ENCODE measurements at places on chromosomes 2 and 18.
A peak's percentile ranks its signal among the peaks of the same experiment; 100 is the strongest.

- DNase-seq: no peak
Measured at GRCh38 chr2:110126086-110126773, 10.6 kb upstream of the MALL start.

- no peak for DNase-seq
Measured at GRCh38 chr18:43279015-43279744, 1.9 kb upstream of the SYT4 start.

- DNase-seq: peak; percentile 52
Measured at GRCh38 chr2:203869223-203870042, 1.9 kb downstream of the CTLA4 start.

DNA sequence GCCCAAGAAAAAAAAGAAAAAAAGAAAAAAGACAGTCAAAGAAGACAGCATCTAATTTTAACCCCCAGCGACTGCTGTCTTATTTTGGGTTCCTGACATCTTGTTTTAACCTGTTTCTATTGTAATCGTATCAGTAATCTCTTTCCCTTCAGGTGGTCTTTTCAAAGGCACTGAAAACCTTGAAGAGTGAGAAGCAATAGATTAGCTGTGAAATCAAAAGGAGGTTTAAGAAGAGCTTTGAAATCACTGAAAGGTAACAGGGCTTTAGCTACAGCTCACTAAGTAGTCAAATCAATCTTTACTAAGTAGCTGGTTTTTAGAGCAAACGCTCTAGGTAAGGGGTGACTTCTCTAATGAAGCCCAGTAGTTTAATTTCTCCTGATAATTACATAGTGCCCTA is 5.4 kb upstream of the TANC1 start:
- DNase-seq: no peak

DNA sequence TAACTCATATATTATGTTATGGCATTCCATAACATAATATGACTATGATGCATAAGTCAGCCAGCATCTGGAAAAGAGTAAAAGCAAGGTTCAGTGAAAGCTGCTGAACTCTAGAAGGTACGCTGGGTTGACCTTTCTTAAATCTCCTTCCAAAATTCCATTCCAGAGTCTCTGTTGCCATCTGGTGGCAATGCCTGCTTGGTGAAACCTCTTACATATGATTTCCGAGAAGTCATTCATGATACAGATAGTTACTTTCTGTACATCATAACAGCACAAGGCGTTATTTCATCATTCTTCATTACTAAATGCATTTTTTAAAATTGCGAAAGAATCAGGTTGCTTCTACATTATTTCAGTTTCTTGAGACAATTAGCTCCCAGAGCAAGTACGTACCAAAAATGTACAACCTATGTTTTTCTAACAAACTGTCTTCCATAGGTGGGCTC is 7.0 kb upstream of the EPG5 start:
- peak; percentile 75 for DNase-seq

DNA sequence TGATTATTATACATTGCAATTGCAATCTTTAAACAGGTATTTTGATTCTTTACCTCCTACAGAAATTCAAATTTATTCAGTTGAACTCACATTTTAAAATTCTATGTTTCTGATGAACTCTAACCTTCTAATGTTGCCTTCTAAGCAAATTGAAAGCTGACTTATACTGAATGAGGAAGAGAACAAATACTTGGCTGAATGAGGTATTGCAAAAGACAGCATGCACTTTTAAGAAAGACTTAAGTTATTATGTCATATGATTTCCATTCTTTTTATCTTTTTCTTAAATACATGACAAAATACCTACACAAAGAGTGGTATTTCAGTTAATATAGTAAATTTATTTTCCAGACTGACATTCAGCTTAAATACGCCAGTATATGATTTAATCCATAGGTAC is 64.7 kb downstream of the FAM228A start:
- no peak for DNase-seq

GRCh38 chr2:120502761-120503160 is 156.8 kb downstream of the INHBB start:
- no peak for DNase-seq

GRCh38 chr18:9828506-9829396 is 57.0 kb upstream of the TXNDC2 start:
- DNase-seq: no peak

DNA sequence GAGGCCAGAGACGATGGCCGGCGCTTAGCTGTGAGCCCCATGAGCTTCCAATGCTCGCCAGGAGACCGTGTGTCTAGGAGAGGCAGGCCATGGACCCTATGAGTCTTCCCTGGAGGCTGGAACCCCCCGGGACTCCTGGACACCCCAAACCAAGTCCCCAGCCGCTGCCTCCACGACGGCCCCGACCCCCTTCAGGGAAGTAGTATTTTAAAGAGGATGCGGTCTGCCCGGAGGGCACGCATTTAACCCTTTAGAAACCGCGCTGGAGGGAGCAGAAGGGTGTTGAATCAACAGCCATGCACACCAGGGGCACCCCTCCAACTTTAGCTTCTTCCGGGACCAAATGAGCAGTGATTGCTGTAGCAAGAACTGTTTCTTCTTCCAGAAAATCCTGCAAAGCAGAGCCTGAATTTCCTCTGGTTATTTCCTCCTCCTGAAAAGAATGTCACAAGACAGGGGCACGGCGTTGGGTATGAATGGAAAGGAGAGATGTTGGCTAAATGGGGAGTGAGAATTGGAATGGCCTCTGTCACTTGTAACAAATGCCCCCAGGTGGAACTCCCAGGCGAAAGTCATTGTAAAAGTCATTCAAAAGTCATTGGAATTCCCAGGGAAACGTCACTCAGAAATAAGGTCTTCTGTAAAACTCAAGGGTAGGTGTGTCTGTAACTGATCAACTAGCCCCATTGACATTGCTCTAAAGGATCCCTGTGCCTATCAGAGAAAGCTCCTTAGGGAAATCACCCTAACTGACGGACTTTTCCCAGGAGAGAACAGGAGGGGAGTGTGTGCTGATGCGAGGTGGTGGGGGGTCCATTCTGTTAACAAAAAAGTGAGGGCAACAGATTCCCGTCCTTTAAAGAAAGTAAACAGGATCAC is 5.8 kb upstream of the GBX2 start:
- no peak for DNase-seq

GRCh38 chr18:61635901-61636528 is 256.8 kb downstream of the RNF152 start:
- DNase-seq: peak; percentile 40

DNA sequence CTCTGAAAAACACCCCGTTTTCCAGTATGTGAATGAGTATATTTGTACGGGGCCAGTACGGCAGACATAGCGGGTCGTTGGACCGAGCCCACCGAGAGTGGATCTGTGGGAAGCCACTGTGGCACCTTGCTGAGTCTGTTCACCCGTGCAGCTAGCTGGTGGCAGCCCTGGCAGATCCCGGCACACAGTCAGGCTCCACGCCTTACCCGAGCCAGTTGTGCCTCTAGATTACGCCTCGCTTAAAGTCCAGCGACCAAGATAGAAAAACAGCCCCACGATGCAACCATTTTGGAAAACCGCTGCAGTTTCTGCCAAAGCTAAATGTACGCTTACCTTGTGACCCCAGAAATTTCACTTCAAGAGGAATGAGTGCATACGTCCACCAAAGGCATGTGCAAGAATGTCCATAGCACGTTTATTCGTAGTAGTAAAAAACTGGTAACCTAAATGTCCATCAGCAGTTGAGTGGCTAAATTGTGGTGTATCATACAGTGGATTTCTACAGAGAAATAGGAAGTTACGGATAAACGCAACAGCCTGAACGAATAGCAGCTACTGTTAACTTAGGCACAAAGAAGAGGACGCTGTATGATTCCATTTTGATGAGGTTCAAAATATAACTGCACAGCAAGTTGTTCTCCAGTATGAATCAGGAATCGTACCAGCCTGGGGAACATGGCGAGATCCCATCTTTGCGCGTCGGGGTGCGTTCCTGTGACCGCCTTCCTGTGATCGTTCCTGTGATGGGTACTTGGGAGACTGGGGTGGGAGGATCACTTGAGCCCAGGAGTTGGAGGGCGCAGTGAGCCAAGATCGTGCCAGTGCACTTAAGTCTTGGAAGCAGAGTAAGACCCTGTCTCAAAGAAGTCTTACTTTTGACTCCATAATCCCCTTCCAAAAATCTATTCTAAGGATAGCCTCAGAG is 688 bp upstream of the WDR33 start:
- DNase-seq: no peak

DNA sequence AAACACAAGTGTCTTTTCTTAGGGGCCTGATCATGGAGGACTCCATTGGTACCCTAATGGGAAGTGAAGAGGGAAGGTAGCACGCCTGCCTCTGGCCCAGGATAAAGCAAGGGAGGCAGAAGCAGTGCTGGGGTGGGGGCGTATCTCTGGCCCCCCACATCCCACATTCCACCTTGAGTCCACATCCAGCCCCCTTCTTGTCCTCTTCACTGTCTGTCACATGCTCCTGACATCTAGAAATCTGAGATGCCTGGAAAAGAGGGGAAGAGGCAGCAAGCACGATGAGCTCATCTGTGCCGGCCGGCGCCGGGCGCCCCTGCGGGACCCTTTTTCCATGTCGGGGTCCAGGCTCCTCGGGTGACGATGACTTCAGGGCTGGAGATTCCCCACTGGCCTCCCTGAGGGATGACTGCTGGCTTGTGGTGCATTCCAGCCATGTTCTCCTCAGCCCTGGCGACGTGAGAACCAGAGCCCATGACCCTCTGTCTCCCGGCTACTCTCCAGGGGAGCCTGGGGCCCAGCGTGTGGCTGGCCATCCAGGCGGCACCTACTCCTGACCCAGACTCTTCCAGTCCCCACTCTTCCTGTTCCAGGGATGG is 277.5 kb downstream of the DYSF start:
- DNase-seq: no peak

DNA sequence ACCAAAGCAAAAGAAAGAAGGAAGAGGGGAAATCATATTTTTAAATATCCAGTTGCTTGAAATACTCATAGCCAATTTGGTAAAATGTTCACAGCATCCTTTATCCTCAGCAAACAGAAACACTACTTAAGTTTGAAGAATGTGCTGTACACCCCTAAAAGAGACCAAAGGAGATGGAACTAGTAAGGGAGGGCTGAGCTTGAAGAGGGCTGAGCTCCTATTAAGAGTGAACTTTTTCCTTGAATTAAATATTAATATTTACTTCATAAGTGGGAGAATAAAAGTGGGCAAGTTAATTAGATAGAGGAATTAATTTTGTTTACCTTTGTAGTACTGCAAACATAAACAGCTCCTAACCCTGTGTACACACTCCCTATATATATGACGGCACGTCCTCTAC is 7.0 kb downstream of the EVX2 start:
- DNase-seq: no peak

DNA sequence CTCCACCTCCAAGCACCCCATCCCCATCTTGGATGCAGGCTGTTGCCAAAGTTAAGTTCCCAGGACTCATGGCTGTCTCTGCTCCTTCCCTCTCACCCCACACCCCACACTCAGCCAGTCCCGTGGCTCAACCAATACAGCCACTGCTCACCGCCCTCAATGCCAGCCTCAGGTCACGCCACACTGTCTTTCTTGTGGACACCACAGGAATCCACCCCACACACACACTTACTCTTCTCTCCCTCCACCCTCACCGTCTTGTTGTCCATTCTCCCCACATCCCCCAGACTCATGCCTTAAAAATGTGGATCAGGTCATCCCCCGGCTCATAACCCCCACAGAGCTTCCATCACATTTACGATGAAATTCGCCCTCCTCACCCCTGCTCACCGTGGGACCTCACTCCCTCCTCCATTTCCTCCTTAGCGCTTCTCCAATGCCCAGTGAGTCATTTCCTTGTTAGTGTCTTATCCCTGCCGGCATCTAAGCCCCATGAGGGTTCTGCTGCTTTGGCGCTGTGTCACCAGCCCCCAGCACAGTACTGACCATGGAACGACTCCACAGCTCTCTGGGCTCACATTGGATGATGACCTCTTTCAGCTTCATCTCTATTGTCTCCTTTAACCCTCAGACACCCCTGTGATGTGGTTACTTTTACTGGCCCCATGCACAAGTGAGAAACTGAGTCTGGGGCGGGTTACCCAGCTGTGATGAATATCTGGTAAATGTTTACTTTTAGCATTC is 13.8 kb downstream of the MLPH start:
- no peak for DNase-seq

GRCh38 chr2:157032017-157032416 is 225.5 kb upstream of the GALNT5 start:
- no peak for DNase-seq

- no peak for DNase-seq
Measured at GRCh38 chr2:163600801-163601200, 135.0 kb downstream of the FIGN start.

DNA sequence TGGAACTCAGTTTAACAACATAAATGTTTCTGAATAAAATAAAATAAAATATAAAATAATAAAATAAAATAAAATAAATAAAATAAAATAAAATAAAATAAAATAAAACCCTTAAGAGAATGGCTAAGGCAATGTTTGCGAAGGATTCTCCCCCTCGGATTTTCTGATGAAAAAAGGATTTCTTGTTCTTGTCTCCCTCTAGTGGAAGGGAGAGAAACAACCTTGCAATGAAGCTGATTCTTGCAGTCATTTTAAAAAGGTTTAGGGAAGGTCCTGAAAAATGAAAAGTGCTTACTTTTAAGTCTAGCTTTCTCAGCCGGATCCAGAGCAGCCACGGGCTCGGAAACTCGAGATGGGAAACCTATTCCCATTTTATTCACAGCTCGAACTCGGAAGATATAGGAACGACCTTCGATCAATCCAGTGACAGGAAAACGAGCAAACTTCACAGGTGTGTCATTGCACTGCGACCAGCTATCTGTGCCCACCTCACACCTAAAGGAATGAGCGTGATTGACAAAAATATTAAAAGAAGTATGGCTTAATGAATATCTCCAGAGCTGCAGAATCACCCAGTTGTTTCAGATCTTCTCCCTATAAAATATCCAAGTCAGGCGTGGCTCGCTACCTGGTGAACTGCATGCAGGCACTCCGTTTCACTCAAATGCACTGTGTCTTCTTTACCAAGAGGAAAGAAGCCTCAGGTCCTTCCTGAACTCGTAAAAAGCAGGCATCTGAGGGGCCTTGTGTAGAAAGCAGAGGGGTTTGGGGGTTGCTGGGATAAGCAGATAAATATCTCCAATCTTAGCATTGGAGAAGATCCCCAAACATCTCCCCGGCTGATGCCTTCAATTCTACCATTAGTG is 68.1 kb downstream of the MYOM1 start:
- no peak for DNase-seq

- no peak for DNase-seq
Measured at GRCh38 chr18:1014951-1015624, 110.4 kb downstream of the ADCYAP1 start.

DNA sequence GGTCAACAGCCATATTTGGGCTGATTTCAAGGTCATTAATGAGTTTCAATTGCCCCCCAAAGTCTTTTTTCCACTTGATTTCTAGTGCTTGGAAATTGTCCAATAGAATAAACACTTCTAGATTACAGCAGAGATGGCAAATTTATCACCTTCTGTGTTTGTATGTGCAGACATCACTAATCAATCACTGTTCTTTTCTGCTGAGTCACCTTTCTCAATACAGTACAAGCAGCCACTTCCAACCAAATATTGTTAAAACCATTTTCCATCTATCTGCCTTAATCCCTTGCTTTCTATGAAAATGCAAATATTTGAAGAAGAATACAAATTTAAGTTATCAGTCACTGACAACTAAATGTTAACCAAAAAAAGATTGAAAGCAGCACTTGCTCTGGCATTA is 40.2 kb upstream of the ZNF521 start:
- no peak for DNase-seq

Measured in activated T-cell treated with anti-CD3 and anti-CD28 coated beads, Interleukin-2, amount 50 U/mL, for 72 hours (primary cell).